ENCODE measurements at places on chromosomes 12 and 14. TPM values are rescaled to one million over a fixed set of nuclear protein-coding genes. Genes with fewer than 3 reads are reported as not detected.

FGF6 gene
- total RNA-seq, result not detected

OTX2 gene
- total RNA-seq, result not detected

SLC10A1 gene
- total RNA-seq, result not detected

SLC25A47 gene
- total RNA-seq, result not detected

PSMD9 gene
- 27.6 TPM for total RNA-seq

TAS2R42 gene
- total RNA-seq, result not detected

FKBP3 gene
- total RNA-seq, result 21.7 TPM

GRCh38 chr12:126791122-126791521 lies 1475.8 kb upstream of the TMEM132C start:
- no peak for DNase-seq

DNA sequence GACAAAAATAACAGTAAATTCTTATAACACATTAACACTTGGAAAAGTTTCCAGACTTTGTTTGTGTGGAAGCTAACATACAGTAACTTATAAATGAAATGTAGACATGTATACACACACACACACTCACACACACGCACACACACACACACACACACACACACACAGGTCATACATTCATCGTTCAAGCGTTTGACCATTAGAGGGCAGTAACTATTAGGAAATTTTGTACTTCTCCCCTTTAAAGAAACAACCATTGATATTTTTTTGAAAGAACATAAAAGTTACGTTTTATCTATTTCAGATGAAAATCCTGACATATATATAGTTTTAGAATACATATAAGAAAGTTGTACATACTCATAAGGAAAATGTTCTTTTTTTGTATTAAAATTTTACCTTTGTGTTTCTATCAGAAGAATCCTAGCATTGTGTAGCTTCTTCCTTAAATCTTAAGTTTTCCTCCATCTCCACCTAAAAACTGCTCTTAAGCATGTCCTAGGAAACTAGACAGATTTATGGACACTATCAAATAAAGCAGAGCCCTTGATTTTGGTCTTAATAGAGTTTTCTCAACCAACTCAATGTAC lies 29.0 kb downstream of the PTPRQ start:
- DNase-seq, result peak; percentile 85

DNA sequence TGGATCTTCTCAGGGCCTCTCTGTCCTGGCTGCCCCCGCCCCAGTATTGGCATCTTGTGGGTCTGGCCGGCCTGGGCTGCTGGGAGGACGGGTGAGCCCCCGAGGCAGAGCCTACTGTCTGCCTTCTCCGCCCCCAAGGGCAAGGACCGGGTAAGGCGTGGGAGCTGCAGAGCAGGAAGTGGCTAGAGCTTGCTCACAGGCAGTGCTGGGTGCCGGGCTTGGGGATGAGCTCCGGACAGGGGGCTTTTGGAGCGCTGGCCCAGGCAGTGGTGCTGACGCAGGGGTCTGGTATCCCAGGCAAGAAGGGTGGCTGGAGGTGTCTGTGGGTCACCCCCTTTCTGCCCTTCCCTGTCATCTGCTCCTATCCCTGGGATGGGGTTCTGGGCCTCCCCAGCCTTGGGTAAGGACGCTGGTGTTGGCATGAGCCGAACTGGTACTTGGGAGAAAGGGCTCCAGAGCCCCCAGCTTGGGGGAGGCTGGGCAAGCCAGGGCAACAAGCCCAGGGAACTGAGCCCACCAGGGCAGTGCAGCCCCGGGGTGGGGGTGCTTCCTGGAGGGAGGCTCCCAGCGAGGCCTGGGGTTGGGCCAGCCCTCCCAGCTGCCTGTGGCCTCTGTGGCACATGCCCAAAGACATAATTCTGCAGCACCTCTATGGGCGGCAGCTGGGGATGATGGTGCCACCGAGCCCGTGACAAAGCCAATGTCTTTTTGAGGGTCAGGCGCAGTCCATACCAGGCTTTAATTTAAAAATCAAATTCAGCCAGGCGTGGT lies 126.3 kb downstream of the KIF26A start:
- no peak for DNase-seq

DNA sequence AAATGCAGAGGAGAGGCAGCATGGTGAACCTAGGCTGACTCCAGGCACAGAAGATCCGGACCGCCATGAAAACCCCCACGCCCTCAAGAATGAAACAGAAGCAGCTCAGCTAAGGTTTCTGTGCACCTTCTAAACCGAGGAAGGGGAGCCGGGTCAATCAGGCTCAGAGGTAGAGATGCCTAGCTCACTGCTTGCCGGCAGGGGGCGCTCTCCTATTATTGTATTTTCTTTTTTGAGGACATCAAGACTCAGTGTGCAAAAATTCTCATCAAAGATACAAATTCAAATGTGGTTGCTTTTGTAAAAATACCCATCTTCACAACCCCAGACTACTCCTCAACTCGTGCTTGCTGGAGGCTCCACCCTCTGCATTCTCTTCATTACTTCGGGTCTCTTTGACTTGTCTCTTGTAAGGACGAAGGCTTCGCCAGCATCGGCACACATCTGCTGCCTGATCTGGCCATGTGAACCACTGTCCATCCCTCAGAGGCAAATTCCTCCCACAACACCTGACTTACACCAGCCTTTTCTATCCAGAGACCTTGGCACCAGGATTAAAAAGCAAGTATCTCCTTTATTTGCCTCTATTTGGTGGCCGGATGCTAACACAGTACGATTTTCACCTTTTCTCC lies 33.4 kb upstream of the RNASE3 start:
- peak; percentile 60 for DNase-seq

DNA sequence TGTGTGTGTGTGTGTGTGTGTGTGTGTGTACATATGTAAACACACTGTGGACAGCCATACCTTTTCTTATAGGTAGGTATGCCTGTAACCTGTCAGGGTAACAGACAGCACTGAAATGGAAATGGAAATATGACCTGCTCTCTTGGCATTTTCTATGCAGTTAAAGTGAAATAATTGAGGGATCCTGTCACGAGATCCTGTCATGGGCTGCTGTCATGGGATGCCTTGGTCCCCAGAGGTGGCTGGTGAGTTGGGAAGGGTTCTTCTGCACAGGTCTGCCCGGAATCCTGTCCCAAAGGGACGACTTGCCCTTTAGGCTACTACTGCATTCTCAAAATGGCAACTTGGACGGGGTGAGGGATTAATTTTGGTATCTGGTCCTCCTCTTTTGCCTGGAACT lies 47.3 kb downstream of the ELK3 start:
- DNase-seq, result no peak

DNA sequence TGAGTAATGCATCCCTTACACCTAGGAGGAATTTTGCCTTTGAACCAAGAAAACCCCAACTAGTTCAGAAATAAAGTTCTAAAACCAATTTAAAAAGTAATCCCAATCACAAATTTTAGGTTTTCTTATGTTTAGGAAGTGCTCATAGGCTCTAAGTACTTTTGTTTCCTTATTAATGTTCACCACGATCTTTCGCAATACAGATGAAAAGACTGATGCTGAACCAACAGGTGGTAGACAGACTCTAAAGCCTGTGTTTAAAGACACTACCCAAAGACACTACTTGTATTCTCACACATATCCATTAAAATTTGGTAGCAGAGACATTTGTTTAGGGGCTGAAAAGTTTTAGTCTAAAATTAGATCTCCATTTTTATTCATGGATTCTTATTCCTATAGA lies 10.6 kb upstream of the PHLDA1 start:
- DNase-seq, result no peak

DNA sequence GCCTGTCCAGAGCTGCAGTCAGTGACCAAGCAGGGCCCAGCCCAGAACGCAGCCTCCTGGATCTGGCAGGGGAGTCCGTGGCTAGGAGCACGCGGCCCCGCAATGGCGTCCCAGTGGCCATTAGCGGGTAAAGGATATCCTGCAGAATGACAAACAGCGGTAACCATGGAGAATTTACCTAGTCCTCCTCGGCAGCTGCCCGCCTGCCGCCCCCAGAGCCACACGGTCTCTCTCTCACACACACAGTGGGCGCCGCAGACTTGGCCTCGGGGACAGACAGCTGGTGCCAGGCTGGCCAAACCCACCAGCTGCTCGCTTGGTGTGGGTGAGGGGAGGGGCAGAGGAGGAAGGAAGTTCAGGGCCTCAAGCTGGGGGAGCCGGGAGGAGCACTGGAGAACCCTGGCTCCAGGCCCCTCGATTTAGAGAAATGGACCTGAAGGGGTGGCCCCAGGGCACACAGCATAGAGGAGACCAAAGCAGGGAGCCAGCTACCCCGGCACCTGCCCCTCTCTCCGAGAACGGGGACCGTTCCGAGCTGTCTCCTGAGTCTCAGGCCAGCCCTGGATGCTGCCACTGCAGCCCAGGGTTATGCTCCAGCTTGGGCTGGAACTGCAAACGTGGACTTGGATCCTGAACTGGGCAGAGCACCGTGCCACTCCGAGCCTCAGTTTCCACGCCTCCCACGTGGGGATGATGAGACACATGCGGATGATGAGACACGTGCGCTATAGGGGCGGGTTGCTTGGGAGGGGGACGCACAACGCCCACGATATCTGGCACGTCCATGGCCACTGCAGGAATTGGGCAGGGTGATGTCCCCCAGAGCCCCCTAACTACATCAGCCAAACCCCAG lies 3.4 kb downstream of the CDK2AP1 start:
- no peak for DNase-seq

- no peak for DNase-seq
These were observed 16.1 kb downstream of the TAMALIN start for GRCh38 chr12:52022841-52023181.

DNA sequence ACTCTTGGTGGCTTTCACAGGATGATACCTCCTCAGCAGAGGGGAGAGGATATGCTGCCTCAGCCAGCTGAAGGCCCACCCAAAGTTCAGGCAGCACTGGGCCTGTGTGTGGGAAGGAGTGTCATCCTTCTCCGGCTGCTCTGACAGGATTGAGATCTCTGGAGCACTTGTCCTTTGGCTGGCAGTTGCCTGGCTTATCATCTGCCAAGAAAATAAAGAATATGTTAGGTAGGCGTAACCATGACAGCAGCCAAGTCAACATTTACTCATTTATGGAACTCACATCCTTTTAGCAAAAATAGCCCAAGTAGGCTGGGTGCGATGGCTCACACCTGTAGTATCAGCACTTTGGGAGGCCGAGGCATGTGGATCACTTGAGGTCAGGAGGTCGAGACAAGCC lies 68.5 kb downstream of the PPFIBP1 start:
- DNase-seq, result peak; percentile 84

- DNase-seq, result no peak
These were observed 9.6 kb downstream of the ARF3 start for GRCh38 chr12:48947727-48948126.

GRCh38 chr12:4825011-4825858 lies 84.5 kb upstream of the KCNA1 start:
- peak; percentile 5 for DNase-seq

GRCh38 chr14:55347040-55347439 lies 64.6 kb downstream of the ATG14 start:
- no peak for DNase-seq

GRCh38 chr14:61927520-61927919 lies 165.3 kb downstream of the SNAPC1 start:
- peak; percentile 19 for DNase-seq
